Natural killer cell treated with Interleukin-12 subunit alpha and Interleukin-12 subunit beta and Interleukin-15 and Interleukin-18, amount 100 ng/mL, for 72 hours (primary cell): ENCODE measurements at places on chromosomes 4 and X. TPM values are rescaled to one million over a fixed set of nuclear protein-coding genes. Genes with fewer than 3 reads are reported as not detected.

Gene SERTM2
- not detected for total RNA-seq

Gene LPAR4
- total RNA-seq: not detected

Gene PCDH7
- total RNA-seq: not detected

DNA sequence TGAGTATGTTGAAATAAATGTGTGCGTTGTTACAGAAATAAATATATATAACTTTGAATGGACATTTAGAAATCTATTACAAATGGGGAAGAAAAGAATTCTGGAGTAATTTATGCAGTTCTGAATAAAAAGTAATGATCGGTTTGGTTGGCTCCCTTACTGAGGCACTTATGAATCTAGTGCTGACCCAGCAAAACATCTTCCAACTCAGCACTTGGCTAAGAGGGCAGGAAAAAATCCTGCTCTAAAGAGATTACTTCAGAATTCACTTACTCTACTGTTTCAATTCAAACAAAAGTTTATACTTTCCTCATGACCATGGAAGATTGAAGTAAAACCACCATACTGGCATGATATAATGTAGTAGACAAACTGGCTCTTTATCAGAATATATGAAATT lies 123.9 kb upstream of the RXFP1 start:
- no peak overlapping the region for H3K4me3 ChIP-seq
- no peaks in the 10 kb centered on the region for H3K36me3 ChIP-seq
- no peaks in the 10 kb centered on the region for H3K27me3 ChIP-seq
- no peak overlapping the region for H3K27ac ChIP-seq
- no peaks in the 10 kb centered on the region for H3K4me1 ChIP-seq

- H3K4me1 ChIP-seq: no peaks in the 10 kb centered on the region
- H3K36me3 ChIP-seq: no peaks in the 10 kb centered on the region
- no peak overlapping the region for H3K4me3 ChIP-seq
- H3K27me3 ChIP-seq: peaks cover 40% of the 10 kb centered on the region
- no peak for DNase-seq
Measured at GRCh38 chrX:14050709-14051108, 21.0 kb upstream of the GEMIN8 start.

- H3K27me3 ChIP-seq: peaks cover 28% of the 10 kb centered on the region
- no peak overlapping the region for H3K4me3 ChIP-seq
- no peaks in the 10 kb centered on the region for H3K4me1 ChIP-seq
- no peak for DNase-seq
Measured at GRCh38 chr4:151259752-151260151, 17.2 kb upstream of the PRSS48 start.

- H3K36me3 ChIP-seq: no peaks in the 10 kb centered on the region
- H3K4me3 ChIP-seq: no peak overlapping the region
- no peaks in the 10 kb centered on the region for H3K27me3 ChIP-seq
- no peak for DNase-seq
- H3K4me1 ChIP-seq: no peaks in the 10 kb centered on the region
- no peak overlapping the region for H3K27ac ChIP-seq
Measured at GRCh38 chr4:180028682-180029081, 2214.5 kb upstream of the TENM3 start.

GRCh38 chr4:185192059-185192458 lies 11.7 kb downstream of the CFAP97 start:
- H3K4me3 ChIP-seq: no peak overlapping the region
- H3K27me3 ChIP-seq: no peaks in the 10 kb centered on the region
- peaks cover 5% of the 10 kb centered on the region for H3K4me1 ChIP-seq
- peaks cover 19% of the 10 kb centered on the region for H3K36me3 ChIP-seq
- DNase-seq: no peak
- H3K27ac ChIP-seq: no peak overlapping the region
